GM10248 (cell line): ENCODE measurements at places on chromosomes 11 and 22.

GRCh38 chr22:39501644-39502108, 414 bp upstream of the MIEF1 start:
- no peak for DNase-seq

DNA sequence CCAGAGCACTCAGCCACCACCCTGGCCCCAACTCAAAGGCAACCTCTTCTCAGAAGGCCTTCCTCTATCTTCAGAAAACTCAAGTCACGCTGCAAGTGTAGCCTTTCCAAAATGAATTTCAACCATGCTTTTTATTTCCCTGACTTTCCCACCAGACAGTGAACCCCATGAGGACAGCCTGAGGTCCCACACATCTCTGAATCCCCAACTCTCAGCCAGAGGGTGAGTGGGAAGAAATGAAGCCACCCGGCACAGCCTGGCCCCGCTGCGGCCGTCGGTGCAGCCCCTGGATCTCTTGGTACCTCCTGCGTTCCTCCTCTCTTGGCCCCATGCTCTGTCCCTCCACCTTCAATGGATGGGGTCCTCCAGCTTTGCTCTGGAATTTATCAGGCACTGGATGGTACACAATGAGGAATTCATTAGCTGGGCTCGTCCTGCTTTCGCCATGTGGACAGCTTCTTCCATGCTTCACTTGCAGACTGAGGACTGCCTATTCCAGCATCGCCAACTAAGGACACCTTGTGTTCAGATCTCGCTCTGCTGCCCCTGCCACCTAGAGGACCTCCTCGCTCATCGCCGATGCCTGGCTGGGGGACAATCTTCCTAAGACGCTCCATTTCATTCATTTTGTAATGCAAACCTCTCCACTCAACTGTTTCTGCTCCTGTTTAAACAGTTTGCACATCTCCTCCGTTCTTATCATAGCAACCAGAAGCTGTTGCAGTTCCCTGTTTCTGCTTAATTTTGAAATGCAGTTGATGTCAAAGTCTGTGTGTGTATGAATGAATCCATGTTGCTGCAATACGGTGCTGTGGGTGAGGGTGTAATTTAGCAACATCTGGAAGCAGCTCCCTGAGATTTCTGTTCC, 672.1 kb downstream of the TBC1D22A start:
- no peak for DNase-seq

DNA sequence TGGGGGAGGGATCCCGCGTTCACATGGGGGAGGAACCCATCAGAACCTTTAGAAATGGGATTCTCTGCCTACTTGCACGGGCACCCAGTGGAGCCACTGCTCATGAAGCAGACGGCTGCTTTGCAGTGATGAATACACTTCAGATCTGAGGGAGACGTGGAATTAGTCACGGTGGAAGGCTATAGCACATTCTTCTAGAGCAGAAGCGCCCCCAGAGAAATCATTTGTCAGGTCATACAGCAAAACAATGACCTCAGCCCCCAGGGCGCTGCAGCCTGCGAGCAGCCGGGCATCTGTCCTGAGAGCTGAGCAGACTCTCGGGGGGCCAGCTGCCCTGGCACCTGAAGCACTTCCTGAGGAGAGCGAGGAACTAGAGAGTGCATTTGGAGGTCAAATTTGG, 12.7 kb downstream of the TP53AIP1 start:
- DNase-seq = no peak

GRCh38 chr22:45840483-45840882, 136.5 kb downstream of the WNT7B start:
- DNase-seq = no peak

DNA sequence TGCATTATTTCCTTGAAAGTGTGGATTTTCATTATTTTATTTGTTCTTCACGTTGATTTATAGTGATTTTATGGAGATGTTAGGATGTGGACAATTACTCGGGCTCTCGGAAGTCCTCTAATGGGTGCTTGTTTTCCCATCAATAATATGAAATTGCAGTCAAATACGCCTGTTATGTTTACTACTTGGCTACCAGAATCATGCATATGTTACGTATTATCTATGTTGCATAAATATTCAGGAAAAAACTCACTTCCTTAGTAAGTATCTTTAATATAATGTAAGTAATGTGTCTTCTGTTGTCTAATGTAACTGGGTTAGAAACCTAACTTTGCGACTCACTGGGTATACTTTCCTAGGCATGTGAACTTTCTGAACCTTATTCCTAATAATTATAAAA, 823.4 kb upstream of the CHORDC1 start:
- no peak for DNase-seq

DNA sequence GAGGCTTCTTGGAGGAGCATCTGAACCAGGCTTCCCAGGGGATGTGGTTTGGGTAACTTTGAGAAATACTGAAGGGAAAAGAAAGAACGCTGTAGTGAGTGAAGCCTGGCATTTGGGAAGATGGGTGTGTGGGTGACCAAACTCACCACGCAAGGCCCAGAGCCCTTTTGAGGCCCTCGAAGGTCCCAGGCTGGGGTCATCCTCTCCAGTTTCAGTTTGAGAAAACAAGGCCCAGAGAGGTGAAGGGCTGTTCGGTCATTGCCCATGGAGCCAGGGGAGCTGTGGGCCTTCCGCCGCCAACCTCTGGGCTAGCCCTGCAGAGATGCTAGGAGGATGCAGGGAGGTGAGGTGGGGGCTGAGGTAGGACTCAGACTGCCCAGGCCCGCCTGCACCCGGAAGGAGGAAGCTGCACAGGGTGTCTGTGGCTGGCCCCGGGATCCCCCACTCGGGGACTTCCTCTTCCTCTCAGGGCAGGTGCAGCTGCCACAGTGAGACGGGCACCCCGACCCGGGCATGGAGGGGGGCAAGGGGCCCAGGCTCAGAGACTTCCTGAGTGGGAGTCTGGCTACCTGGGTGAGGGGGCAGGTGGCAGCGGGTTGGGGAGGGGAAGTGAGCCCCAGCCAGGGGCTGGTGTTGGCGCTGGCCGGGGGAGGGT, at the start of gene CCDC88B:
Gene CCDC88B, plus strand, starts transcription at position 451 of the 655 bp plus-strand sequence. Its CDS starts 63 bp downstream, at position 514.
- DNase-seq = peak; percentile 89

GRCh38 chr11:119375337-119376196, 5.9 kb downstream of the USP2 start:
- DNase-seq = no peak

DNA sequence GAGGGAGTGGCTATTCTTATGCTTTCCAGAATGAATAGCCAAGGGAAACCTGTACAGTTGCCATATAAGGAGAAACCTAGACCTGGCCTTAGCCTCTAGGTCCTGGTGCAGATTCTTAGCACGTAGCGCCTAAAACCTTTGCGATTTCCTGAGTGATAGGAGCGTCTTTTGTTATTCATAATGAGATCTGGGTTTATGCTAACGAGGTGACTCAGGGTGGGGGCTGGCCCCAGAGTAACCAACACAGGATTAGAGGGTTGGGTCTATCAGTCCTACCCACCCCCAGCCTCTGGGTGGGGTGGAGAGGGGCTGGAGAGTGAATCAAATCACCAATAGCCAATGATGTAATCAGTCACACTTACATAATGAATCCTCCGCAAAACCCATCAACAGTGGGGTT, 73.4 kb upstream of the PARVG start:
- no peak for DNase-seq

GRCh38 chr11:86874304-86875056, 74.1 kb downstream of the PRSS23 start:
- no peak for DNase-seq

DNA sequence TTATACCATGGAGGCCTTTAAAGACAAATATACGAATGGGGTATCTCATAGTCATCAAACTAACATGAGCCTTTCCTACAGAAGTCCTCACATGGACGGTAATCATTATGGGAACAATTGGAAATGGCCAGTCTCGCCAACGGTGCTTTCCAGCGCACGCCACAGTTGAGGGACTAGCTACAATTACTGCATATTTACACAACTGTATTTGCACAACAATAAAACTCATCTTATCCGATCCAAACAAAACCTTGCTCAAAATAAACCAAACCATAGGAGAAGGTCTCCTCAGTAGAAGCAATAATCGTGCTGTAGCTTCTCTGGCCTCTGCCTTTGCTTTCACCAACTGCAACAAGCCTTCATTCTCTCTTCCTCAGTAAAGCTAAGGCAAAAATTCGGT, 5.9 kb downstream of the CADM1 start:
- DNase-seq = no peak

- DNase-seq = no peak
Measured at GRCh38 chr11:41659985-41660384, 200.5 kb upstream of the LRRC4C start.

GRCh38 chr22:41919357-41920224, 4.7 kb upstream of the SHISA8 start:
- DNase-seq = peak; percentile 87

DNA sequence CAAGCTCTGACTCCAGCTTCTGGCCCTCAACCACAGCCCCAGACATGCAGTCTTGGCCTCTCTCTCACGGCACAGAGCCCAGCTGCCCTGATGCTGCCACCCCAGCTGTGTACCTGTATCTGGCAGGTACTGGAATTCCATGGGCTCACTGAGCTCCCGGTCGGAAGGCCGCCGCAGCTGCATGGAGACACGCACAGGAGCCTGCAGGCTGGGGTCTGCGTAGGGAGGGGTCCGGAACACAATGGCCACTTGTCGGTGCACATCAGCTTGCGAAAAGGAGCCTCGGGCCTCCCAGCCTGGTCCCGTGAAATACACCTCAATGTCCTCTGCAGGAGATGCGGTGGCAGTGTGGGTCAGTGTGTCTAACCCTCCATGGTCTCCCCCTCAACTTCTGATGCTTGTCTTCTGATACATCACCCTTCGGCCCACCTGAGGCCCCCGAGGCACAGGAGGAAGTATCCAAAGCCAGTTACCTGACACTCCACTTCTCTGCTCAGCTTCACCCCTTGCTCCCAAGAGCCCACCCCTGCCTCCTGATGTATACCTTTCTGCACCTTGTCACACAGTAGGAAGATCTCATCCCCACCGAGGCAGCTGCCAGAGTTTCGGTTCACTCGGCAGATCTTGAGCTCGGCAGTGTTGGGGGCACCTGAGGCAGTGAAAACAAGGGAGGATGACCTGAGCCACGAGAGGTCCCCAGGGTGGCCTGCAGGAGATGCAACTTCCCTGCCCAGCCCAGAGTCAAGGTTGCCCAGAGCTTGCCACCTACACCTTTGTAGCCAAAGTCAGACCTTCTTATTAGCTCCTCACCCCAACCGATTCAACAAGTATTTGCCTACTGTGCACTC, 4.3 kb downstream of the RELA start:
- DNase-seq = no peak

- no peak for DNase-seq
Measured at GRCh38 chr22:38347944-38348750, 30.9 kb upstream of the CSNK1E start.

- peak; percentile 19 for DNase-seq
Measured at GRCh38 chr11:63505857-63506528, at the start of gene LGALS12. LGALS12 (plus strand) TSS chr11:63506084; CDS start chr11:63506459, 375 bp downstream.

- DNase-seq = no peak
Measured at GRCh38 chr11:112519751-112520150, 259.1 kb upstream of the PLET1 start.

DNA sequence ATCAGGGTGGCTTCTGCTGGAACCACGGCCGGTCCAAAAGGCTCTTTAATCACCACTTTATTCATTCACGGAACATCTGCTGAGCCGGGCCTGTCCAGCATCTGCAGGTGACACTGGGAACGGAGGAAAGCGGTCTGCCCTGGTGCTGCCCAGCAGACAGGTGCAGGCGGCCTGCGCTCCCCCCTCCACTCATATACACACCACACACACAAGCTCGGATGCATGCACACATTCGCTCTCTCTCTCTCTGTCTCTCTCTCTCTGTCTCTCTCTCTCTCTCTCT, 736.9 kb downstream of the BRD1 start:
- DNase-seq = no peak

DNA sequence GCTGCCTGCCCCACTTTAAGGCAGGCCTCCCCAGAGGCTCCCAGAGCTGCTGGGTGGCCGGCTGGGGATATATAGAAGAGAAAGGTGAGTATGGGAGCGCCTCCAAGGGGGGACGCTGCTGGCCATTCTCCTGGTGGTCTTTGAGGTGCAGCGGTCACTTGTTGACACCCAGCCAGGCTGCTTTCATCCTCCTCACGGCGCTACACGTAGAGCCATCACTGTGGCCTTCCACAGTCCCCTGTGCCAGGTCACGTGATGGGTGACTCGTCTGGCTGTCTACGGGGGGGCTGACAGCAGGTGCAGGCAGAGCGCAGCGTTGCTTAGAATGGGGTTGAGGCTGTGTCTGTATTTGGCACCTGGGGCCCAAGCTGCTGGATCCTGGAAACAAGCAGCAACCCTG, 1.9 kb downstream of the ACR start:
- DNase-seq = no peak

GRCh38 chr11:67022341-67022933, 497 bp upstream of the SYT12 start:
- DNase-seq = no peak

GRCh38 chr11:94678901-94679300, 89.3 kb upstream of the AMOTL1 start:
- DNase-seq = no peak

DNA sequence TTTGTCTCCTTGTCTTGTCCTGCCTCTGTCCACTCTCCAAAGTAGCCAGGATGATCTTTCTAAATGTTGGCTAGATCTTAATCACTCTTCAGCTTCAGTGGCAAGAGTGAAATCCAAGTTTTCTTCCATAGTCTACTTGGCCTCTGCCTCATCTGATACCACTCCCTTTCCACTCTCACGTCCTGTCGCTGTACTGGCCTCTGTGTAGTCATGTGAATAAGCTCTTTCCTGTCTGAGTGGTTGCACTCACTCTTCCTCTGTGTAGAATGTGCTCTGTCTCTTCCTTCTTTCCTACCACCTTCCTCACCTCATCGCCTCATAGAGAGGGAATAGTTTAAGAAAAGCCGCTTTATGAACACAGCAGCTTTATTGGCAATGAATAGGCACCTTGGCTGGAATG, 86.5 kb downstream of the WNT11 start:
- DNase-seq = no peak

DNA sequence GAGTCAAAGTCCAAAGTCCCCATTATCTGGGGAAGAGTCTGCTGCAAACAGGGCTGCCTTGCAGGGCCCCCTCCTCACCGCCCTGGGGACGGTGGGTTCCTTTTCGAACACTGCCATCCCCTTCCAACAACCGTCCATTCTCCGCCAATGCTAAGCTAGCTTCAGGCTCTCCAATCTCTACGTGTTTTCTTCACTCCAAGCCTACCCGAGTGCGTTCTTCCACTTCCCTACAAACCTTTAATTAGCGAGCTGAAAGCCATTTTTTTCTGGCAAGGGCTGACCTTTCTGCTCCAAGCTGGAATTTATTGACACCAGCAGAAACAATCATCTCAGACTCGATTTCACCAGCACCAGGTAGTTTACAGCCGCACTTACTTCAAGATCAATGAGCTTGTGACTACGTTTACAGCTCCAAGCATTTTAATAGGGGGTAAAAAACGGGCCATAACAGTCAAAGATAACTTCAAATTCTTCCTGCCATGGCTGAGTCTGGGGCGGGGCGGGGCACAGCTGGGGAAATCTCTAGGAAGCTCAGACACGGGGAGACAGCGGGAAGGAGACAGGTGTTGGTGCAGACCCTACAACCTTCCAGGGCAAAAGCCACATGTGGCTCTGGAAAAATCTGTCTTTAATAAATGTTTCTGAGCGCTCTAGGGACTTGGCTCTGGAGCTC, 82.2 kb downstream of the PHF21B start:
- no peak for DNase-seq

GRCh38 chr22:45223304-45224117, 17.2 kb downstream of the KIAA0930 start:
- DNase-seq = no peak

- DNase-seq = no peak
Measured at GRCh38 chr11:45481026-45481425, 184.4 kb downstream of the CHST1 start.
